ENCODE measurements at places on chromosomes 1 and 21.

DNA sequence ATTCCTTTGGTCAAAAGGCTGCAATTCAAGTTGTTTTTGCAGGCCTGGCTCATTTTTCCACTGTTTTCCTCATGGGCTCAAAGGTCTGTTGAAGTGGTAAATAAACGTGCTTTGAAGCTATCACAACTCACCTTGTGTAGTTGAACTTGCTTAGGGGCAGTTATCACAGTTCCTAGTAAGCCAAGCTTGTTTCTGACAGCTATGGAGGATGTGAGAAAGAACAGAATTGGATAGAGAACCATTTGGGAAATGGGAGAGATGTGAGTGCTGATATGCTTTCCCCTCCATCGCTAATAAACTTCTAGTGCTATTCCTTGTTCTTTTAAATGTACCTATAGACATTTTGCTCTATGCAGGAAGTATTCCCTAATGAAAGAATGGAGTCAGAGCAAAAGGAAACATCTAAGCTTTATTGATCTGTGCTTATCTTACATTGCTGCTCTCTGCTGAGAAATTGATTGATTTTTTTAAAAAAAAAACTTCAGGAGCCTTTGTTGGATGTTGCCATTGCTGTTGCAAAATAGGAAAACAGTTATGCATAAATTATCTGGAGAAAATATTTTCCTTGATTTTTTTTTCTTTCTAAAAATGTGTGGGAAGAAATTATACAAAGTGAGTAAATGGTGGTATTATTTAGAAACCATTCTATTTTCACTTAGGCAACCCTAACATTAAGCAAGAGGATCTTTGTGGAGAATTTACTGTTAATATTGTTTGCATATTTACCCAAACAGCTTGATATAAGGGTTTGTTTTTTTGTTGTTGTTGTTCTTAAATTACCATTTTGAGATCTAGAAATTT is 118.2 kb downstream of the MAGI3 start:
- DNase-seq: no peak

GRCh38 chr1:33435096-33435820 is 4.4 kb upstream of the PHC2 start:
- no peak for DNase-seq

DNA sequence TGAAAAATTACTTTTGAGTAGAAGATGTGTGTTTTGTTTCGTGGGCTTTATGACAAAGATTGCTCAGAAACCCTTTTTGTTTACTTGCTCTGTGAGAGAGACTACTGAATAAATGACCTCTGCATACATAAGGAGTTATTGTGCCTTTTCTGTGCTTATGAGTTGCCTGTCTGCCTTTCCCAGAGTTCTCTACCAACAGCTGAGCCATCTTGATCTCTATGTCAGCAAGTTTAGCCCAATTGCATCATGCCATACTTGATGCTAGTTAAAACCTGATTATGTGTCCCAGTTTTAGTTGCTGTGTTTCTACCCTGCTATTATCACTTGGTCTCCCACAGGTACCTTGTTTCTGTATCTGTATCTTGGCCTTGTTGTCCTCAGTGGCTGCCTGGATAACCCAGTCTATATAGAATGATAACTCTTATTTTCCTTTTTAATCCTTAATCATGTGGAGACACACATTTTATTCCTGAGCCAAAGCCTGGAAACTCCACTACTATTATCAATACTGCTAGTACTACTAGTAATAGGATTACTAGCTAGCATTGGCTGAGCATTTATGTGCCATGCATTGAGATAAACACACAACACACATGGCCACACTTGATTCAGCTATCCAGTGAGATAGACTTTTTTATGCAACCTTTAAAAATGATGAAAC is 28.7 kb upstream of the GNG12 start:
- DNase-seq: no peak

GRCh38 chr1:46820076-46820475 is 21.2 kb downstream of the CYP4B1 start:
- DNase-seq: no peak

DNA sequence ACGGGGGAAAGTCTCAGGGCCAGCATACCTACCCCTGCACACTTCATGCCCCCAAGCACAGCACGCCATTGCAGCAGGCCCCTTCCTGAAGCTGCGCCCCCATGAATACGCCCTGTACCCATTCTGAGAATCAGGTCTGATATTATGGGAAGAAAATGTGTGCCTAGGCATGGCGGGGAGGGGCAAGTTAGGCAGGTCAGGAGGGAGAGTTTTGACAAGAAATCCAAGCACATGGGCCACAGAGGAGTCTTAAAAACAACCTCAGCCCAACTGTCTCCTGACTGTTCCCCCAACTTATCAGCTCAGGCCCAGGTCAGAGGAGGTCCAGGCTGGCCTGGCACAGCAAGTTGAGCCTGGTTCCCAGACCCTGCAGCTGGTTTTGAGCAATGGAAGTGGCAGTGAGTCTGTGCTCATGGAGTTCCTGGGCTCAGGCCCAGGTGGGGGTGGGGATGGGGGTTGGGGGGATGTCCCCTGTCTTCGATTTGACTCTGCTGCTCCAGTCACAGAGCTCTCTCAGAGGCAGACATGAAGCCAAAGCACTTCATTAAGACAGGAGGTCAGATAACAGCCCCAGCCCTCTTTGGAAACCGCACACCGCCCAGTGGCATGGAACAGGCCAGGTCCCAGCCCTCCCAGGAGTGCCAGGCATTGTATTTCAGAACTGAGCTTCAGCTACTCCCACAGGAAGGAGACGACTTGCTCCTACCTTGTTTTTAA is 20.6 kb upstream of the BCAR3 start:
- no peak for DNase-seq

GRCh38 chr21:38386967-38387366 is 111.3 kb downstream of the ERG start:
- no peak for DNase-seq

GRCh38 chr1:201361652-201362504 is 15.6 kb downstream of the TNNT2 start:
- peak; percentile 70 for DNase-seq

DNA sequence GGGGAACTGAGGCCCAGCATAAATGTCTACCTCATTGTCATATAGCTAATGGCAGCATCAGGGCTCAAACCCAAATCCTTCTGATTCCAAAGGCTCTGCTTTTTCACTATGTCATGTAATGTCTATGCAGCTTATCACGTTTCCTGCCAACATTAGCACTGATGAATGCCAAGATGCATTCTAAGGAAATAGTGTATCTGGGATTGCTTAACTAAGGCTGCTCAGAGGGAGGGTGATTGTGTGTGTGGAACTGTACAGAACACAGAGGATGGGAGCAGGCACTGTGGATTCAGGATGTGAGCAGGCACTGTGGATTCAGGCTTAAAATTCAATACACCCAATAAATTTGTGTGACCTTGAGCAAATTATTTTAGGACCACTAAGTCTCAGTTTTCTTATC is 456.4 kb upstream of the DEPDC1 start:
- no peak for DNase-seq

GRCh38 chr1:21077085-21077484 is 99.6 kb downstream of the EIF4G3 start:
- no peak for DNase-seq

GRCh38 chr1:9289711-9290485 is 2.8 kb upstream of the SPSB1 start:
- DNase-seq: no peak

- DNase-seq: no peak
Measured at GRCh38 chr1:154772056-154772455, 98.0 kb downstream of the KCNN3 start.
